ENCODE measurements at places on chromosomes 3 and 15.

- no peak for DNase-seq
These were observed 12.9 kb downstream of the DYNC1LI1 start for GRCh38 chr3:32557640-32558352.

DNA sequence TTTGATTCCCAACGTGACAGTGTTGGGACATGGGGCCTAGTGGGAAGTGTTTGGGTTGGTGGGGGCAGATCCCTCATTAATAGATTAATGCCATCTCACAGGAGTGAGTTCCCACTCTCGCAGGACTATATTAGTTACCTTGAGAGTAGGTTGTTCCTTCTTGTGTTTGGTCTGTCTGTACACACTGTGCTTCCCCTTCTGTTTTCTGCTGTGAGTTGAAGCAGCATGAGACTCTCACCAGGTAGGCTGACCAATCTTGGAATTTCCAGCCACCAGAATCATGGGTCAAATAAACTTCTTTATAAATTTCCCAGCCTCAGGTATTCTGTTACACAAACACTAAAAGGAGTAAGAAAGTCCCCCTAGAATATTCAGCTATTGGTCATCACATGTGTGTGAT is 145.4 kb downstream of the ERC2 start:
- DNase-seq = no peak

GRCh38 chr3:13607821-13608597 is 59.1 kb downstream of the FBLN2 start:
- DNase-seq = no peak

DNA sequence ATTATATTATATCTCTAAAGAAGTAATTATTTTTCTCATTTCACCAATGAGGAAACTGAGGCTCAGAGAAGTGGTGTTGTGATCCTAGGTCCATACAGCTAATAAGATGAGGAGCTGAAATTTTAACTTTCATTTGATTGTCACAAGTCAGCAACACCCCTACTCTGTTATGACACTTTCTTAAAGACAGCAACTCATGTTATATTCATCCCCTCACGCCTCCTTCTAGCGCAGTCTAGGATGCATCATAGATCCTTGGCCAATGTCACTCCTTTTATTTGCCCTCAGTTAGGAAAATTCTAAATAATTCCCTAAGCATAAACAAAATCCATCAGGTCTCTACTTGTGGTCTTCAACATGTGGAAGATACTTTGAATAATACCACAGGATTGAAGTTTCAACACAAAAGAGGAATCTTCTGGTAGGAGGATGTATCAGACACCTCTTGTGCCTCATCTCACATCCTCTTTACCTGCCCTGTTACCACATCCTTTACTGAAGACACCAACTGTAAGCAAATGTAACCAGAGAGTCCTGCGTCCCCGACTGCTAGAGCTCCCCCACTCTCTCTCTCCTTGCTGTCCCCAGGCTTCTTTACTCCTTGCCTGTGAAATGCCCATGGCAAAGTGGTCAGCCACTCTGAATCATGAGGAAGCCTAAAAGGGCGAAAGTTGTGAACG is 53.7 kb downstream of the TRIM42 start:
- DNase-seq = no peak

GRCh38 chr15:50431204-50431603 is 7.0 kb downstream of the USP8 start:
- DNase-seq = no peak

DNA sequence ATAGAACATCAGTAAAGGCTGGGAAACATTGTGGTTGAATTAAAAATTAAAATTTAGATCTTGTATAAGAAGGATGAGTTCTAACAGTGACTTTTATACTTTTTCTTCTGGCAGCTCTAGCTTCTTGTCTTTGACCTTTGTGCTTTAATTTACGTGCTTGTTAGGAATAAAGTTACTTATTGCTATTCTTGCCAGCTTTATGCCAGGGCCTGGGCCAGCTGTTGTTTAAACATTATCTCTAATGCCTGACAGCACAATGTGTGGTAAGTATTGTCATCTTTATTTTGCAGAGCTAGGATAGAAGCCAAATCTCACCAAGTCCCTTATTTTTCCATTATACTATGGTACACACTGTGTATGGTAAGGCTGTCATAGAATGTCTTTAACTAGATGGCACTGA is 766.7 kb upstream of the GOLIM4 start:
- no peak for DNase-seq

- no peak for DNase-seq
These were observed 82.9 kb downstream of the MYO9A start for GRCh38 chr15:72034859-72035650.

GRCh38 chr3:15273227-15273626 is 59.2 kb downstream of the SH3BP5 start:
- no peak for DNase-seq

- no peak for DNase-seq
These were observed 1.8 kb downstream of the LMCD1 start for GRCh38 chr3:8503461-8503860.

GRCh38 chr3:5698851-5699250 is 511.3 kb downstream of the EDEM1 start:
- DNase-seq = no peak

DNA sequence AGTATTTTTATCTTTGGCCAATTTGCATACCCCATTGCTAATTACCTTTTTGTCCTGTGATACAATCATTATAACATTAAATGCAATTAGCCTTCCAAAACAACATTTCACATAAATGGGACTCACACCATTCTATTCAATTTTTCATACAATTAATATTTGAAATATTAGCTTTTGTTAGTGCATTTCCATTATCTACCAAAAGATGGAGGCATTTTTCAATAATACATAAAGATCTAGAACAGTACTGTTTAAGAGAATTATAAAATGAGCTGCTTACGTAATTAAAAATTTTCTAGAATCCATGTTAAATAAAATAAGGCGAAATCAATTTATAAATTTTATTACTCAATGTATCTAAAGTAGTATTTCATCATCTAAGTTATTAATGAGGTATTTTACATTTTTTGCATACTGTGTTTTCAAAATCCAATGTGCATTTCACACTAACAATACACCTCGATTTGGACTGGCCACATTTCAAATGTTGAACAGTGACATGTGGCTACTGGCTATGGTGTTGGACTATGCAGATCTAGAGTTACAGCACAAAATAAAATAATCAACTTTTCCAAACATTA is 74.3 kb downstream of the TJP1 start:
- DNase-seq = no peak

- DNase-seq = no peak
These were observed 849.3 kb downstream of the ROBO1 start for GRCh38 chr3:78918361-78919020.

- DNase-seq = no peak
These were observed 48.5 kb upstream of the SKIL start for GRCh38 chr3:170309046-170309445.

DNA sequence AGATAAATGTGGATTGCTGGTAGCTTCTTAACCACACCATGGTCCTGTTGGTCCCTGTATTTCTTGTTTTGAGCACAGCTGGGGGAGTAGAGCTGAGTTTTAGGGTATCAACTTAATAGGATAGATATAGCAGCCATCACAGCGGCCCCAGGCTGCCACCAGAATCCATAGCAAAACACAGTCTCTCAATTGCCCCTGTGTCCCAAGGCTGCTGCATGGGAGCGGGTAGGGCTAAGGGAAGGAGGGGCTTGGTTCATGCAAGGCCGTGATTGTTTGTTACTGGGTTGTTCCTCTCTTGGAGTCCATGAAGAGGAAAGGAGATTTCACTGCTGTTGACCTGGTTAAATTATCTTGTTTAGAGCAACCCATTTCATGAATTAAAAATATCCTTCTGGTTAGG is 22.1 kb downstream of the ARNT2 start:
- no peak for DNase-seq

DNA sequence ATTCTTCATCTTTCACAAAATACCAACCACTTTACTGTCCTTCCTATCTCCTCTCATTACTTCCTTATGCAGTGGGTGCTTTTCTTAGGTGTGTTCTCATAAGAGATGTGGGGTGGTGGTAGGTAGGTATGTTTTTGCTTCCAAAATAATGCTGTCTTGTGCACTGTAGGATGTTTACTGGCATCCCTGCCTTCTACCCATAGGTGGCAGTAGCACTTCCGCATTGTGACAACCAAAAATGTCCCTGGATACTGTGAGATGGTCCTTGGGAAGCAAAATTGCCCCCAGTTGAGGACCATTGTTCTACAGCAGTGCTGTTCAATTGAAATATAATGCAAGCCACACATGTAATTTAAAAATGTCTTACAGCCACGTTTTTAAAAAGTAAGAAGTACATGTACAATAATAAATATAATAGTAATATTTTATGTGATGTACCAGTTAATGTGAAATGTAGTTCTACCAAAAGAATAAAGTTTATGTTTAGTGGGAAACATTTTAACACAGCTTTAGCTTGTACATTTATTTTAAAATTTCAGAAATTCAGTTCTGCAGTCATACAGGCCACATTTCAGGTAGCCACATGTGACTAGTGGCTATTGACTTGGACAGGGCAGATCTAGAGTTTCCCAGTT is 75.2 kb downstream of the NEO1 start:
- DNase-seq = no peak

GRCh38 chr3:193831495-193832455 is 238.8 kb downstream of the OPA1 start:
- DNase-seq = no peak

DNA sequence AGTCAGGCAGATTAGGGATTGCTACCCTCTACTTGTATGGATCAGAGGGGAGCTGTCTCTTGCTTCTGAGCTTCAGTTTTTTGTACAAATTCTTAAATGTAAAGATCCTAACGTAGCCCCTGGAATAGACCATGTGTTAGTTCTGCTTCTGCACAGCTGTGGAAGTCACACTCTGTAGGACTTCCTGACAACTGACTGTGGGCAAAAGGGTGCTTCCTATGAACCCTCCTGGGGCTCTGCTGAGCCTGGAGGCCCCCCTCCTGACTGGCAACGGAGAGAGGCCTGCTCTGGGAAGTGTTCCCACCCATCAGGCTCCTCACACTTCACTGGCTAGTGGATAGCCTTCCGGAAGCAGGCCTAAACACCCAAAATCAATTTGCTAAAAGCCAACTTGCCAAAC is 131.0 kb downstream of the RPLP1 start:
- no peak for DNase-seq

DNA sequence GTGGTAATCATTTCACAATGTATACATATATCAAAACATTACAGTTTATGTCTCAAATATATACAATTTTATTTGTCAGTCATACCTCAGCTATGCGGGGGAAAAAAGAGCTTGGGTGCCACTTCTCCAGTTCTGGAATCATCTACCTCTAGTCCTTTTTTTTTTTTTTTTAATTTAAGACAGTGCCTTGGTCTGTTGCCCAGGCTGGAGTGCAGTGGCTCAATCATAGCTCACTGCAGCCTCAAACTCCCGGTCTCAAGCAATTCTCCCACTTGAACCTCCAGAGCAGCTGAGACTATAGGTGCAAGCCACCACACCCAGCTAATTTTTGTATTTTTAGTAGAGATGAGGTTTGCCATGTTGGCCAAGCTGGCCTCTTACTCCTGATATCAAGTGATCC is 67.4 kb downstream of the TMEM266 start:
- no peak for DNase-seq

- no peak for DNase-seq
These were observed 2.4 kb downstream of the ATP1B3 start for GRCh38 chr3:141878817-141879216.

DNA sequence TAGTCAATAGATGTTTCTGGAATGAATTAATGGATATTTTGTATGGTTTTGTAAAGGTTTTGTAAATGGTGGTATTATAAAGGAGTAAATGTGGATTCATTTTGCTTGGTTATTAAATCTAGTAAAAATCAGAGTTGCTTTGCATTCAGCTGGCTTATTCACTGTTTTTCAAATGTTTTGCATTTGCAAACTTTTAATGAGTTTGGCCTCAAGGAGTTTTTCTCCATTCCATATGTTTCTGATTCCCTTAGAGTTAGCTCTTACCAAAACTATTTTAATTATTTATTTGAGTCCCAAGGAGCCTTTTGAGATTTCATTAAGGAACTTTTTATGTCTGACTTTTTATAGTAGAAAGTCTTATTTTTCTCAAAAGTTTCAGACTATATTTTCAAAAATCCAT is 992.2 kb downstream of the DIPK2A start:
- DNase-seq = no peak

Data from stimulated activated CD8-positive, alpha-beta memory T cell treated with anti-CD3 and anti-CD28 coated beads, Interleukin-15, amount 100 ng/mL, for 24 hours (primary cell).